Astrocyte of the cerebellum (primary cell): ENCODE measurements at places on chromosomes 5 and 9.

DNA sequence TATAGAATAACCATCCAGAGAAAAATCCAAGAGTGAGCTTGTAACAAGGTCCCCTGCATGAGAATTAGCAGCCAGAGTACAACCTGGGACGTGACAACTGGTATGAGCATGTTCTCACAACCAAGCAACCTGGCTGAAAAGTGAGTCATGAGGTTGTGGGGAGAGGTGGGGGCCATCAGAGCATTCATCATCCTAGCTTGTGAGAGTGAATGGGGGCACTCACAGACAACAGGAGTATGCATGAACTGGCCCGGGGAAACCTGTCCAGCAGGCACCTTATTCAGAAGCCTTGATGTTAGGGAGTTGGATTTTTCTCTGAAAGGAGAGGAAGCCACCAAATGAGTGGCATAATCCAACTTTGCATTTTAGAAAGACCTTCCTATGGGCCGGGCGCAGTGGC is 113.0 kb downstream of the FRMD3 start:
- DNase-seq: no peak

- DNase-seq: no peak
Measured at GRCh38 chr5:147732291-147732883, 50.1 kb downstream of the JAKMIP2 start.

GRCh38 chr9:112072721-112073638 is 102.1 kb downstream of the SUSD1 start:
- DNase-seq: peak; percentile 67

GRCh38 chr9:35651956-35652828 is 1.5 kb upstream of the SIT1 start:
- no peak for DNase-seq

GRCh38 chr5:28729067-28729466 is 1690.7 kb upstream of the CDH9 start:
- DNase-seq: no peak

- DNase-seq: no peak
Measured at GRCh38 chr9:130172161-130172857, at the start of gene NCS1. TSS of gene NCS1 (plus strand) at chr9:130172404. CDS start at chr9:130172664, 260 bp downstream.

- no peak for DNase-seq
Measured at GRCh38 chr5:154358516-154359220, 87.1 kb upstream of the SAP30L start.

DNA sequence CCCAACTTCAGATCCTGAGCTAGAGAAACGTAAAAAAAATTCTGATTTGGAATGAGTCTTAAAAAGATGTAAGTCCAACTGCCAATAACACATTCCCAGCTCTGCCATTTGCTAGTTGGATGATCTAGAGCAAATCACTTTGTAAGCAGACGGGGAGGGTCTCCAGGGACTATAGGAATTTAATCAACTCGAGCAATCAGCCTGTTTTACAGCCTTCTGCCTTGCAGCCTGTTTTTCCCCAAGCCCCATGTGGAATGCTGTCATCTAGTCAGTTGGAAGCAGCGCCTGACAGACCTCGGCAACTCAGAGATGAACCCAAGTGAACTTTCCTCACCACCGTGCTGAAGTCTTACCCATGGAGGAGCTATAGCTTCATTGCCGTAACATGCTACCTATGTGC is 34.8 kb upstream of the HRH2 start:
- DNase-seq: no peak

DNA sequence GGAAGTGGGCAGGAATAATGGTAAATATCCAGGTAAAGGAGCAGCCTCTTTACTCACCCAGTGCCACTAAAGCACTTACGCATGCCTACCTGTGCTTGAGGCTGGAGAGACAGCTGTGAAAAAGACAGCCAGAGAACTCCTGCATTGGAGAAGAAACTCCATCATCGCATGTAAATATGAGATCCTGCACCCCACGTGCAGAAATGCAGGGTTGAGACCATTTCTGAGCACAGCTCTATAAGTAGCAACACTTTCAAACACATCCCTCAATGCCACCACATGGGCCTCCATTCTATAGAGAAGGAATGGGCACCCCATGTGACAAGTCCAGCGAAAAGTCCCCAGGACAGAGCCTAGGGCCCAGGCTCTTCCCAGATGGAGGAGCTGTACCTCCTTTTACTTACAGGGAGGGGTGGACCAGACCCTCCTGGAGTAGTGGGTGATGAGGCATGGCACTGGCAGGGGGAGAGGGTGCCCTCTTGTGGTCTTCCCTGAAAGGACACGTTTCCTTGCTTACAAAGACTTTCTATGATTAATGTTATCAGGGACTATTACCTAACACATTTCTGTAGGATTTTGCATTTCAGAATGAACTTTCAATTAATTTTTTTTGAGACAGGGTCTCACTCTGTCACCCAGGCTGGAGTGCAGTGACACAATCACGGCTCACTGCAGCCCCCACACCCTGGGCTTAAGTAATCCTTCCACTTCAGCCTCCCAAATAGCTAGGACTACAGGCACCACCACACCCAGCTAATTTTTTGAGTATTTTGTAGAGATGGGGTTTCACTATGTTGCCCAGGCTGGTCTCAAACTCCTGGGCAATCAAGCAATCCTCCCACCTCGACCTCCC is 55.3 kb upstream of the IL17B start:
- DNase-seq: no peak

- no peak for DNase-seq
Measured at GRCh38 chr5:145218019-145218418, 617.1 kb downstream of the PRELID2 start.

DNA sequence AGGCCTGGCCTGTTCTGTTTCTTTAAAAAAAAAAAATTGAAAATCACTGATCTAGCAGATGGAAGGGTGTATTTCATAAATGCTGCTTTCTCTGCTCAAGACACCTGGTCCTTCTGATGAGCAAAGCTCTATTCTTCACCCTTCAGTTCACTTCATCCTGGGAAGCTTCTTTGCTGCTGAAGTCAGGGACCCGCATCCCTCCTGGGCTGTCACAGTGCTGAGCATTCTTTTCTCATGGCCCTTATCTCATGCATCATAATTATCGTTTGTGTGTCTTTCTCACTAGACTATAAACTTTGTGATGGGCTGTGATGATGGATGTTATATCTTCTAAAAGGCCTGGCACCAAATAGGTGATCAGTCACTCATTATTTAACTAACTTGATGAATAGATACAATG is 461.0 kb downstream of the GADD45G start:
- DNase-seq: no peak
